ENCODE measurements at places on chromosomes 4 and X. TPM values are rescaled to one million over a fixed set of nuclear protein-coding genes. Genes with fewer than 3 reads are reported as not detected.

POF1B gene
- total RNA-seq = 1.2 TPM

AGA gene
- 9.3 TPM for total RNA-seq

PRKG2 gene
- 0.05 TPM for total RNA-seq

DNA sequence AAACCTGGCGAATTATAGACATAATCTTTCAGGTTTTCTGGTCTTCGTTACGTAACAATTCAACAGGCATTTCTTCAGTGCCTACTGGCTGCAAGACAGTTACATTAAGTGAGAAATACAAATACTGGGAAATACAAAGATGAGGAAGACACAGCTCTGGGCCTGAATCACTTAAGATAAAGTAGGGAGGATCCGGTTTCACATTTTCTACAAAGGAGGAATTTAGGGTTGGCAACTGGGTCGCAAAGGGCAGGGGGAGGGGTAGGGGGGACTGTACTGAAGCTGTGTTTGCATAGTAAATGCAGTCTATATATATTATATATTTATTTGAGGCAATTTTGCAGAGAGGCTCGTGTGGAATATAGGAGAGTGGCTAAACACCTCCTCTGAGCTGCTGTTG lies 107.4 kb downstream of the MAML3 start:
- DNase-seq = no peak

DNA sequence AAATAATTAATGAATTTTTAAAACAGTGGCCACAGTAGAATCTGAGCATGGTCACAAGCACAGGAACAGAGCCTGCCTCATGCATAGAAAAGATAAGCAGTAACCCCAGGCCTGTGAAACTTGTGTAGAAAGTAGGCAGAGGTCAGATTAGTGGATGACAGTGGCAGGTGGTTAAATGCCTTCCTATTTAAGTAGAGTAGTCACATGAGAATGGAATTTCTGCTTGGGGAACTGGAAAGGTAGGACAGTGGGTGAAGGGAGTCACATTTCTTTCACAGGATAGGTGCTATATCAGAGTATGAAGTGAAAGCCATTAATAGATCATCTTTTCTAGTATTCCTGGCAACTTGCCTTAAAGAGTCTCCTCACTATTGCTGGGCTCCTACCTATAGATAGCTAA lies 34.9 kb upstream of the ASB12 start:
- DNase-seq = no peak

DNA sequence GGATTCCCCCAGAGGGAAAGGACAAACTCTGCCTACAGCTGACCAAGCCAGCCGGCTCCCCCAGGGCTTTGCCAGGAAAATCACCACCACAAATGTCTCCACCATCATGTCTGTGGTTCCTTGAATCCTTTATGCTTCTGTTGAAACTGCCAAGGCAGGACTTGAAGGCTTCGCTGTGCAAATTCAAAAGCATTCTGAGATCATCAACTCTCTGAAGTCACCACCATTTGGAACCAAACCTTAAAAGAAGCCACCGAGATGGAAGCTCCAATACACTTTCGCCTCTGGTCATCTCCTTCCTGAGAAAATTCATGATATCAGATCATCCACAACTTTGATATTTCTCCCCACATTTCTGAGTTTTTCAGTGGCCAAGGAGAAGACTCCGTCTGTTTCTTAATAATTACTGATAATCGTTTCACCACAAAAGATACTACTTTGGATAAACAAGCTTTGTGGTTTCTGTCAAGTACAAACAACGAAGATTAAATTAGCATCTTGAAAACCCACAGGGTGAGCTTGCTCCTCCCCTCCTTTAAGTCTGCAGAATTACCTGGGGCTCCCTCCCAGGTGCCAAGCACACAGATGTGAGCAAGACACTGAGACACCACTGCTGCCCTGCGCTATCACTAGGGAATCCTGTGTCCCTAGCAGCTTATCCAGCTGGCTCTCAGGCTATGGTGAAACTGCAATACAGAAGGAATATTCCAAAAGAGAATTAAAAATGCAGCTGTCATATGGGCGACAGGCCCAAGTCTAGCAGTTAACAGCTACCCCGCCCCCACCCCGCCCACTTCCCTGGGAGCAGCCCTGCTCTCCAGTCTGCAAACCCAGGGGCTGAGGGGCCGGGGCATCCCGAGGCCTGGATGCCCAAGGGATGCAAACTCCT lies 125.0 kb upstream of the TBL1X start:
- DNase-seq = peak; percentile 63

Measured in Right ventricle myocardium superior (tissue), 1 donor.